ENCODE measurements at places on chromosomes 1 and 21.

DNA sequence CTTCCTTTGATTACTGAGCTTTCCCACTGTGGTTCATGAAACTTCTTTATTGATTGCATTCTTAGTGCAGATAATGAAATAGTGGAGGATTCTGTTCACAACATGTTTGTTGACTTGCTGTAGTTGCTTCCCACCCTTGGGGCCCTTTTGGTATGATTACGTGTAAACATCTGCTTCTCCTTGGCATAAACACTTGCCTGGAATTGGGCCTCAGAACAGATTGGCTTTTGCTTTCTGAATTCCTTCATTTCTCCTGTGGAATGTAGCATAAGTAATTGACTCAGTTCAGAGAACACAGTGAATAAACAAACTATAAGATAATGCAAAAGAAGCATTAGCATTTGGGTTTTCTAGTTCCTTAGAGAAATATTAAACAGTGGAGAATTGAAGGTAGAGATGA, 59.5 kb upstream of the LAMC2 start:
- ATAC-seq: no peak

DNA sequence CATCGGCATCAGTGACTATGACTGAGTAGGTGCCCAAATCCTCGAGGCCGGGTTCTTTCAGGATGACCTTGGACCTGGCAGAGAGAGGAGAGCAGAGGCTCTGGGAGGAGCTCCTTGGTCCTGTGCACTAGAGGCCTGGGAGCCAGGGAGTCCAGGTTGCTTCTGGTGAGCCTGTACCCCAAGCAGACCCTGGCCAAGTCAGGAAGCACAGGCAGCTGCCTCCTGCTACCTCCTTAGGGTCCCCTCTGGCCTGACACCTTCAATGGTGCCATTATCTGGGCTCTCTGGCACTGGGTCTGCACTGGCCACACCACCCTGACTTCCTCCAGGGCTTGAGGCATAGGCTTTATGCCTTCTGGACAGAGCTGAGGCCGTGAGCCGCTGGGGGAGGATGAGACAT, 37.7 kb downstream of the MYOM3 start:
- no peak for ATAC-seq

GRCh38 chr1:94819945-94820746, at the start of gene SLC44A3:
TSS of gene SLC44A3 (plus strand) at chr1:94820357. CDS start at chr1:94820452, 95 bp downstream.
- ATAC-seq: peak; percentile 28

GRCh38 chr1:59143811-59144210, 153.1 kb upstream of the FGGY start:
- ATAC-seq: no peak

GRCh38 chr1:19654386-19654785, 10.3 kb downstream of the NBL1 start:
- ATAC-seq: no peak
